ENCODE measurements at places on chromosomes 6 and 20. TPM values are rescaled to one million over a fixed set of nuclear protein-coding genes. Genes with fewer than 3 reads are reported as not detected.

Gene ANGPT4
- polyA plus RNA-seq = 0.19 TPM

Gene PRKN
- polyA plus RNA-seq = 12.4 TPM

Gene TCP11
- 2.7 TPM for polyA plus RNA-seq

Gene LPA
- polyA plus RNA-seq = 0.14 TPM

Gene BPIFB1
- polyA plus RNA-seq = not detected

Gene HM13
- 140 TPM for polyA plus RNA-seq

Gene SNAP25
- 6.8 TPM for polyA plus RNA-seq

Gene SMIM8
- 18.8 TPM for polyA plus RNA-seq

Gene PTCHD4
- polyA plus RNA-seq = 2.5 TPM

Gene FAXC
- 4.9 TPM for polyA plus RNA-seq

Gene C6orf141
- polyA plus RNA-seq = 0.57 TPM

Gene MUC22
- polyA plus RNA-seq = not detected

Gene DEFB121
- polyA plus RNA-seq = not detected

Gene RAB44
- 0.06 TPM for polyA plus RNA-seq

Gene LHFPL5
- 0.20 TPM for polyA plus RNA-seq

Gene CTNNBL1
- polyA plus RNA-seq = 51.0 TPM

Gene TRIM15
- 0.13 TPM for polyA plus RNA-seq

Gene FKBP1C
- polyA plus RNA-seq = 1.1 TPM

Gene ZNF337
- 28.3 TPM for polyA plus RNA-seq

Gene ARFGEF3
- 7.0 TPM for polyA plus RNA-seq

Gene TAP2
- 12.2 TPM for polyA plus RNA-seq

Gene ADAM33
- 10.5 TPM for polyA plus RNA-seq

Gene MEI4
- 2.2 TPM for polyA plus RNA-seq

Gene CLPSL1
- polyA plus RNA-seq = 1.1 TPM

Gene PNPLA1
- 2.2 TPM for polyA plus RNA-seq

Gene KCNK17
- 0.04 TPM for polyA plus RNA-seq

Gene NHLRC1
- 2.2 TPM for polyA plus RNA-seq

Gene RAB32
- 29.0 TPM for polyA plus RNA-seq

Gene FOXQ1
- 15.2 TPM for polyA plus RNA-seq

Gene GSTA2
- polyA plus RNA-seq = 0.61 TPM

Gene CST1
- polyA plus RNA-seq = not detected

Gene CST4
- polyA plus RNA-seq = not detected

Gene ASCC3
- polyA plus RNA-seq = 22.9 TPM

Gene LRRN4
- polyA plus RNA-seq = 9.6 TPM

Gene FAM83B
- polyA plus RNA-seq = 10.2 TPM

Gene HCK
- polyA plus RNA-seq = 2.8 TPM

Gene NAPB
- polyA plus RNA-seq = 18.0 TPM

Gene PRICKLE4
- polyA plus RNA-seq = 3.6 TPM

Gene ZNF165
- 4.7 TPM for polyA plus RNA-seq

Gene SLPI
- polyA plus RNA-seq = not detected

Gene CRISP3
- polyA plus RNA-seq = 0.24 TPM

Gene LY6G5B
- polyA plus RNA-seq = 14.5 TPM

Gene ANKRD66
- polyA plus RNA-seq = not detected

Gene TPD52L1
- 85.8 TPM for polyA plus RNA-seq

Gene EPPIN
- 0.12 TPM for polyA plus RNA-seq

Gene SERINC3
- polyA plus RNA-seq = 66.1 TPM

Gene DAAM2
- 26.6 TPM for polyA plus RNA-seq

Gene PPP1R16B
- 6.9 TPM for polyA plus RNA-seq

Gene EDN3
- 7.1 TPM for polyA plus RNA-seq

Gene HIVEP2
- polyA plus RNA-seq = 12.7 TPM

Gene DPPA5
- not detected for polyA plus RNA-seq

Gene TSPO2
- polyA plus RNA-seq = 0.69 TPM

Gene GABRR2
- polyA plus RNA-seq = 2.3 TPM

Gene CYP24A1
- polyA plus RNA-seq = 4.2 TPM

Gene SAYSD1
- polyA plus RNA-seq = 21.4 TPM

Gene CEP57L1
- 20.9 TPM for polyA plus RNA-seq
